DND-41 (cell line): ENCODE measurements at places on chromosomes 3 and 15.

DNA sequence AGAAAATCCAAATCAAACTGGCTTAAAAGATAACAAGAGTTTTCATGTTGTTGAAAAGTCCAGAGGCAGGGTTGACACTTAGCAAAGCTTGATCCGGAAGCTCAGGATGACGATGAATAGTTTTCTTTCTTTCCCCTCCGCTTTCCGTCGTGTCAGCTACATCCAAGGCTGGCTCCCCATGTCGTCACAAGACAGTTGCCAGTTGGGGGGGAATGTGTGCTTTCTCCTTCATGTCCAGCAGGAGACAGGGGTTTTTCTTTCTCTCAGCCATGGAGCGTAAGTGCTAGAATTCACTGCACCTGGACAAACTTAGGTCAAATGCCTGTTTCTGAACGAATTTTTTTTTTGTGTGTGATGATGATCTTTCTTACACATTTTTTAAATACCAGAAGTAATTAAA is 273.8 kb upstream of the RGMA start:
- H3K27me3 ChIP-seq, result no peaks in the 10 kb centered on the region
- H3K4me3 ChIP-seq, result no peak overlapping the region
- DNase-seq, result no peak
- no peak overlapping the region for H3K27ac ChIP-seq

DNA sequence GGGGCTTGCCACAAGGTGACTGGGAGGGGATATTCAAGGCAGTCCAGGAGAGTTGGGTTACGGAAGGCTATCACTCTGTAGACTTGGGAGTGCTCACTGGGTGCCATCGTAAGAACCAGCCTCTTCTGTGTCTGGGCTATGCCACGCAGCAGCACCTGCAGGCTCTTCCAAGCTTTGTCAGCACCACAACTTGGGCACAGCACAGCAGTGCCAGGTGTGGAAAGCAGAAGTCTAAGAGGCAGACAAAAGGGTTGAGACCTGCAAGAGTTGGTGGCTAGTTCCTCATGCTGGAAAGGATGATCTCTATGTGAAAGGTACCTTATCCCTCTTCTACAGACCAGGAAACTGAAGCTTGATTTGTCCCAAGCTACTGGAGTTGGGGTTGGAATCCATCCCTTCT is 15.8 kb downstream of the CX3CR1 start:
- H3K4me3 ChIP-seq, result no peak overlapping the region
- peaks cover 13% of the 10 kb centered on the region for H3K4me1 ChIP-seq
- no peaks in the 10 kb centered on the region for H3K36me3 ChIP-seq
- H3K27ac ChIP-seq, result no peak overlapping the region

GRCh38 chr3:177640319-177640965 is 443.2 kb upstream of the TBL1XR1 start:
- no peaks in the 10 kb centered on the region for H3K36me3 ChIP-seq
- H3K4me3 ChIP-seq, result no peak overlapping the region
- peak overlapping the region; percentile 99 for H3K27ac ChIP-seq
- DNase-seq, result peak; percentile 56
- H3K4me1 ChIP-seq, result peaks cover 45% of the 10 kb centered on the region

GRCh38 chr15:63369296-63369695 is 12.3 kb downstream of the CA12 start:
- H3K27ac ChIP-seq, result no peak overlapping the region
- no peaks in the 10 kb centered on the region for H3K36me3 ChIP-seq
- H3K4me1 ChIP-seq, result no peaks in the 10 kb centered on the region
- H3K27me3 ChIP-seq, result peaks cover 3% of the 10 kb centered on the region
- peak; percentile 30 for DNase-seq

GRCh38 chr3:42036483-42036823 is 54.7 kb upstream of the TRAK1 start:
- DNase-seq, result no peak
- H3K4me1 ChIP-seq, result no peaks in the 10 kb centered on the region
- no peaks in the 10 kb centered on the region for H3K27me3 ChIP-seq
- H3K4me3 ChIP-seq, result no peak overlapping the region

GRCh38 chr3:20340324-20340928 is 154.4 kb upstream of the SGO1 start:
- H3K27me3 ChIP-seq, result no peaks in the 10 kb centered on the region
- H3K27ac ChIP-seq, result no peak overlapping the region
- no peaks in the 10 kb centered on the region for H3K4me1 ChIP-seq
- H3K36me3 ChIP-seq, result no peaks in the 10 kb centered on the region
- H3K4me3 ChIP-seq, result no peak overlapping the region
- peak; percentile 69 for DNase-seq

DNA sequence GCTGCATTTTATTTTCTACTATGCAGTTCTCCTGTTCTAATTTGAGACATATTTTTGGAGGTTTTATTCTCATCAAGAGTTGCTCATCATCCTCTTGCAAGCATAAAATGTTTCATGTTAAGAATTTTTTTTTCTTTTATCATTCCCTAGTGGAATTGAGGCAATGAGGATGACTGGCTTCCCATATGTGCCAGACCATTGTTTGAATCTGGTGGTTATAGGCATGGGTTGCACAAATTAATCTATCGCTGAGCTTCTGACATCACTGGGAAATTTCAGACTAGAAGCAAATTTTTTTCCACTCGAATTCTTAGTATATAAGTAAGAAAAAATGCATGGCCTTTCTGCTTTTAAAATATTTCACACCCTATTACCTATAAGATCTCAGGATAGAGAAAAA is 279.1 kb upstream of the PLSCR5 start:
- no peak overlapping the region for H3K27ac ChIP-seq
- DNase-seq, result no peak
- H3K36me3 ChIP-seq, result no peaks in the 10 kb centered on the region
- 0 out of 2 replicates have a peak, but pooled peaks cover 5% of the 10 kb centered on the region for H3K4me1 ChIP-seq
- no peaks in the 10 kb centered on the region for H3K27me3 ChIP-seq

DNA sequence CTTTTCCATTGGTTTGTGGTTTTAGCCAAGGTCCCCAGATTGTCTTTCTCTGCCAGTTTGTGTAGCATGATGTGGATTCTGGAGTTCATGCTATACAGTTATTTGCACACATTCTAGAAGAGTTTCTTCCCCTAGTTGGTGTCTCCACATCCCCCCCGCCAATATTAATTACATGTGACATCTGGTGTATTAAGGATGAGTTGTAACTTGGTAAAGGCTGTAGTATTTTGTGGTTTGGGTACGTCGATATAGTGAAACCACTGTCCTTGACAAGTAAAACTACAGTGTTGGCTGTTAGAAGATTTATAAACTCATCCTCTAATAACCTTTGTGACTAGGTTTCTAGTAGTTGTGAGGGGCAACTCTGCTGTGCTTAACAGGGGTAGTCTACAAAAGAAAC is 23.7 kb upstream of the P4HTM start:
- DNase-seq, result no peak
- no peaks in the 10 kb centered on the region for H3K4me1 ChIP-seq
- H3K36me3 ChIP-seq, result peaks cover 87% of the 10 kb centered on the region
- no peak overlapping the region for H3K27ac ChIP-seq
- no peak overlapping the region for H3K4me3 ChIP-seq

DNA sequence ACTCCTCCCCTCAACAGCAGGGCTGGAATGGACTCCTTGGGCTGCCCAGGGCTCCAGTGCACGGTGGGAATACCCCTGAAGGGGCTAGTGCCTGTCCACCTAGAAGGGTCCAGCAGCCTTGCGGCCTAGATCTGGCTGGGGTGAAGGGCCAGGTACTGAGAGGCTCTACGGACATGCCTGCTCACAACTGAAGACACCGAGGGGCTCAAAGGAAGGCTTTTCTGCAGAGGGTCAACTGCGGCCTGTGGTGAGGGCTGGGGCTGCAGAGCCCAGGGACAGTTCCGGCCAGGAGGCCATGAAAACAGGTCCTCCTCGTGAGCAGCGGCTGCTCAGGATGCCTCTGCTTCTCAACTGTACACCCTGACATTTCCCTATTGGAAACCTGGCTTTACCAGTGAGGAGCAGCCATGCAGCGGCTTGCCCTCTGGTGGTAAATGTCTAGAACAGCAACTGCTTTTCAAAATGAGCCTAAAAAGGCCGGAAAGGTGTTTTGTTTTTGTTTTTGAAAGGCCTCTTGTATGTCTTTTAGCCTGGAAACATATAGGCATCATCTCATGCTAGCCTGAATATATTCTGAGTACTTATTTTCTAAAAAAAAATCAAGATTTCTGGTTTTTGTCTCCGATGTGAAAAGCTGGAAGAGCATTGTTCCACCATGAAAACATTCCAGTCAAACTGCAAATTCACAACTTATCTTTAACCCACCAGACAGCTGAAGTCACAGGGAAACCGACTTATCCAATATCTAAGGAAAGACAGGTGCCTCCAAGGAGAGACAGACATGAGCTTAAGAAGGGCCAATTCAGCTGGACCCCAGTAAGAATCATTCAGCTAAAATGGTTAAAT is 163.4 kb downstream of the KLF13 start:
- H3K4me3 ChIP-seq, result no peak overlapping the region
- DNase-seq, result peak; percentile 46
- H3K4me1 ChIP-seq, result peaks cover 9% of the 10 kb centered on the region
- H3K36me3 ChIP-seq, result no peaks in the 10 kb centered on the region
